ENCODE measurements at places on chromosomes 7 and 10. TPM values are rescaled to one million over a fixed set of nuclear protein-coding genes. Genes with fewer than 3 reads are reported as not detected.

NPSR1 gene
- total RNA-seq: not detected

PITX3 gene
- 1.0 TPM for total RNA-seq

PON1 gene
- total RNA-seq: 1.0 TPM

CYP2C19 gene
- 0.12 TPM for total RNA-seq

UTF1 gene
- total RNA-seq: not detected

ELOVL3 gene
- 0.22 TPM for total RNA-seq

PNLIPRP3 gene
- total RNA-seq: not detected

ZCCHC24 gene
- total RNA-seq: 4.1 TPM

TNRC18 gene
- 45.0 TPM for total RNA-seq
